SHP77 treated with DMSO at 0.1 percent for 48 hours (cell line): ENCODE measurements at places on chromosomes 5 and 9.

GRCh38 chr5:135048286-135048685 lies 14.3 kb upstream of the PITX1 start:
- DNase-seq = no peak

DNA sequence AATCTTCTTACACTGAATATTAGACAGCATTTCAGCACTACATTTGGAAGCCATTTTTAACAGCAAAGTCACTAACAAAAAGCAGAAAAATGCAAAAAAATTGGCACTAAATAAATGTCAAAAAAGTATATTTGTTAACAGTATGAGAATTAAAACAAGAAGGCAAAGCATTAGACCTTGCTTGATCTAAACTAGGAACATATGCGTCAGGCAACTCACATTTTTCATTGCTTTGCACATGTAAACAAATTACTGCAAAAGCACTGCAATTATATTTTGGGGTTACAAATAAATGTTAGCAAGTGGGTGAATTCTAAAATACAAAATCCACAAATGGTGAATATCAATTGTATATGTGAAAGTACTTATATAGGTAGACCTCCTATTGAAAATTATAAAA lies 49.0 kb upstream of the RAPGEF6 start:
- no peak for DNase-seq

- peak; percentile 63 for DNase-seq
Measured at GRCh38 chr5:180670586-180671359, 21.4 kb upstream of the FLT4 start.

DNA sequence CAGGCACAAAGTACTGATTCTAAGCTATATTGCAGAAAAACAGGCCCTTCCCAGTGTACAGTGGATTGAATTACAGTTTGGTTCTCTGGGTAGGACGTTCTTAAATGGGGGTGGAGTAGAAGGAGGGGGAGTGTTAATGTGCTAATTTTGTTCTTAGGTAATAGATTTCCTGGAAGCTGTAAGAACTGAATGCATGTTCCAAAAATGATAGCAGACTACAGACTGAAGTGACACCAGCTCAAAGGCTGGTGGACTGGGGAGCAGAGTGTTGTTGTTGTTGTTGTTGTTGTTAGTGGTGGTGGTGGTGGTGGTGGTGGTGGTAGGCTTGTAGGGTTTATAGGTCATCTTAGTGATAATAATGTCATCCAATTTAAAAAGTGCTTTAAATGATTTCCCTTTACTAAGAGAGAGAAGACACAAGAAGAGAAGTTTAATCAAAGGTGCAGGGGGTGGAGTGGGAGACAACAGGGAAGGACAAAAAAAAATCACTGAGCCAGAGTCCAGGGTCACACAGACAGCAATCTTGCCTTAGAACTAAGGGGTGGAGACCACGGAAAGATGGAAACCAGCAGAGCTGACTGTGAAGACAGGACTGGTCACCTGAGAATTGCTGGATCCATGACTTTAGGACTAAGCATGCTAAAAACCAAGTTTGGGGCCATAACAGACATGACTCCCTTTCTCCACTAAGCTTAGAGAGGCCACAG lies 27.0 kb downstream of the TTLL11 start:
- DNase-seq = no peak

- no peak for DNase-seq
Measured at GRCh38 chr9:102461156-102461819, 533.8 kb upstream of the CYLC2 start.

- no peak for DNase-seq
Measured at GRCh38 chr5:173411791-173412555, 83.8 kb upstream of the STC2 start.

GRCh38 chr5:91061946-91062562 lies 321.1 kb downstream of the ARRDC3 start:
- DNase-seq = no peak

GRCh38 chr5:4906786-4907185 lies 233.3 kb upstream of the ADAMTS16 start:
- no peak for DNase-seq

- no peak for DNase-seq
Measured at GRCh38 chr9:125650271-125650737, 56.7 kb downstream of the MAPKAP1 start.

DNA sequence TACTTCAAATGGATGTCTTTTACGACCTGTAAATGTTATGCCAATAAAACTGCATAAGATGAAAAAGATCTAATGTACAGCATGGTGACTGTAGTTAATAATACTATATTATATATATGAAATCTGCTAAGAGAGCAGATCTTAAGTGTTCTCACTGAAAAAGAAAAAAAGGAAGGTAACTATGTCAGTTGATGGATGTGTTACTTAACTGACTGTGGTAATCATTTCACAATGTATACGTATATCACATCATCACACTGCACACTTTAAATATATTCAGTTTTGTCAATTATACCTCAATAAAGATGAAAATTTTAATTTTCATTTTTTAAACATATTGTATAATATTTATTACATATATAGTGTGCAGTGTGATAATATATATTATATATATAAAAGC lies 31.9 kb downstream of the THBS4 start:
- no peak for DNase-seq

- DNase-seq = no peak
Measured at GRCh38 chr9:95901506-95901905, 26.0 kb downstream of the ERCC6L2 start.

DNA sequence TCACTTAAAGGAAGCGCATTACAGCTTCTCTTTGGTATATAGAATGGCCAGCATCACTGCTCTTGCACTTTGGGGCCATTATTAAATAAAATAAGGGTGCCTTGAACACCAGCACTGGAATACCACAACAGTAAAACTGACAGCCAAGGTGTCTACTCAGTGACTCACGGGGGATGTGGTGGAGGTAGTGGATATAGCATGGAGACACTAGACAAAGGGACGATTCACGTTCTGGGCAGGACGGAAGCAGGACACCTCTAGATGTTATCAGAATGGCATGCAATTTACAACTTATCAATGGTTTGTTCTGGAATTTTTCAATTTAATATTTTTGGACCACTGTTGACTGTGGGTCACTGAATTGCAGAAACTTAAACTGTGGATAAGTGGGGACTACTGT lies 32.9 kb upstream of the PDE8B start:
- no peak for DNase-seq

DNA sequence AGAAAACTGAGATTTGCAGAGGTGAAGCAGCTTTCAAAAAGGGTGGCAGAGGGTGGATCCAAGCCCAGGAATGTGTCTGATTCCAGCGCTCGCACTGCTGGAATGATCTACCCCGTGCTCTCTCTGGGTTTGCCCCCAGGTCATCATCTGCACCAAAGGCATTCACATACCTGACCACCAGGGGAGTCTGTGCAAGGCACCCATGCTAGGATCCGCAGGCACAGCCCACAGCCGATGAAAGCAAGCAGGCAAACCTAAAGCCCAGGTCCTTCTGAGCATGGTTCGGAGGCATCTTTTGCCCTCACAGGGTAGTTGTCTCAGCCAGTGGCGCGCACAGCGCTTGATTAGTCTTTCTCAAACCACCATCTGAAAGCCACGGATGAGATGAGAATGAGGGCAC lies 56.6 kb downstream of the TEK start:
- no peak for DNase-seq

DNA sequence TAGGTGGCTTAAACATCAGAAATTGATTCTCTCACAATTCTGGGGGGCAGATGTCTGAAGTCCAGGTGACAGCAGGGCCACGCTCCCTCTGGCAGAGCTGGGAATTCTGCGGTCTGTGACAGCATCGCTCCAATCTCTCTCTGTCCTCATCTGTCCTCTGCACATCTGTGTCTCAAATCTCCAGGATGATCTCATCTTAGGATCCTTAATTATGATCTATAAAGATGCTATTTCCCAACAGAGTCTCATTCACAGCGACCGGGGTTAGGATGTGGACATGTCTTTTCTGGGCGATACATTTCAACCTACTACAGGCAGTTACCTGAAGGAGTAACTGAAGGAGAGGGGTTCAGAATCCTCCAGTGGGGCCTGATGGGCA lies 31.4 kb downstream of the ANKRD33B start:
- no peak for DNase-seq
